ENCODE measurements at places on chromosomes 1 and 21. TPM values are rescaled to one million over a fixed set of nuclear protein-coding genes. Genes with fewer than 3 reads are reported as not detected.

DNA sequence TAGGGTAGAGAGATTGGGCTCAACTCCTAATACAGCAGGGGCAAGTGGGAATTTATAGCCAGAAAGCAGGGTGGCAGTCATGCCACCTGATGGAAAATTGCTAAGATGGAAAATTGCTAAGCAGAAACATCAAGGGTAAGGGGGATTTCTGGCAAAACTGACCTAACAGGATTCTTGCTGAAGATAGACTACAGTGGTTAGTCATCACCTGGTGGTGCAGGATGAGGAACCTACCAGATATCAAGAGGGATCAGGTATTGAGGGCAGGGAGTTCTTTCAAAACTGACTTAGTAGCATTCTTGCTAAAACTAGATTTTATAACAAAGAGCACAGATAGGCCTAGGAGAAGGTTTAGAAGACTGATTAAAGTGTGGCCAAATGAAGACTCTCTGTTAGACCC lies 292.9 kb downstream of the PLPP3 start:
- no peaks in the 10 kb centered on the region for H3K36me3 ChIP-seq
- DNase-seq, result no peak
- no peaks in the 10 kb centered on the region for H3K4me1 ChIP-seq
- H3K27me3 ChIP-seq, result no peaks in the 10 kb centered on the region
- H3K4me3 ChIP-seq, result no peak overlapping the region

Gene MYBPH
- not detected for total RNA-seq

DNA sequence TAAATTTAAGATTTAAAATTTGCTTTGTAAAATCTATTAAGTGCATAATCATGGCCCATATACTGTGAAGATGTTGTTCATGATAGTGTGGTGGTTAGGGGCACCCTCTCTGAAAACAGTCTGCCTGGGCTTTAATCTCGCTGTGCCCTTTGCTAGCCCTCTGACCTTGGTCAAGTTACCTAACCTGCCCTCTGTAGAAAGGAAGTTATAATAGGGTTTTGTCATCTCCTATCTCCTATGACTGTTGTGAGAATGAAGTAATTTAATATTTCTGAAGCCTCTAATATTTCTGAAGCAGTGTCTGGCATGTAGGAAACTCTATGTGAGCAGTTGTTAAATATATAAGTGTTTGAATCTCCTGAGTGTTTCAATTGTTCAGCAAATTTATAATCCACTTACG lies 116.6 kb upstream of the IVNS1ABP start:
- no peak overlapping the region for H3K4me3 ChIP-seq
- H3K27ac ChIP-seq, result no peak overlapping the region
- no peaks in the 10 kb centered on the region for H3K36me3 ChIP-seq
- H3K4me1 ChIP-seq, result no peaks in the 10 kb centered on the region
- DNase-seq, result no peak
- H3K27me3 ChIP-seq, result no peaks in the 10 kb centered on the region

GRCh38 chr1:8835941-8836643 lies 18.7 kb upstream of the RERE start:
- H3K27ac ChIP-seq, result no peak overlapping the region
- H3K4me1 ChIP-seq, result no peaks in the 10 kb centered on the region
- no peak overlapping the region for H3K4me3 ChIP-seq
- no peak for DNase-seq
- peaks cover 6% of the 10 kb centered on the region for H3K36me3 ChIP-seq
- H3K27me3 ChIP-seq, result no peaks in the 10 kb centered on the region

Gene XPR1
- total RNA-seq, result 39.7 TPM

DNA sequence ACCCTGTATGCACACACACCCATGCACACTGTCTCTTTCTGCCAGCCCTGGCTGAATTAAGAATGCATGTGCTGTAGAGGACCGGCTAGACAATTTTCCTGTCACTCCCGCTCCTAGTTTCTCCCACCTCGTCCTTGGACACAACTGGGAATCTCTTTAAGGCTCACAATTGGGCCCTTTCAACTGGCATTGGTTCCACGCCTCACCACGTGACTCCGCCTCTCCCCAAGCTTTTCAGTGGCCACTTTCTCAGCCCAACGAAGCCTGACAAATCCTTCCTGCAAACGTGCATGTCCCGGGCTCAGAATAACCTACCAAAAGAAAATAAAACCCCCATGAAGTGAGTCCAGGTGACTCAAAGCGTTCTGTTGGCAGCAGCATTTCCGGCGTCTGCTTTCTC lies 33.8 kb downstream of the FBXO2 start:
- H3K4me3 ChIP-seq, result no peak overlapping the region
- no peaks in the 10 kb centered on the region for H3K36me3 ChIP-seq
- no peak for DNase-seq
- no peak overlapping the region for H3K27ac ChIP-seq

GRCh38 chr1:235270625-235271024 lies 57.4 kb downstream of the ARID4B start:
- peak; percentile 39 for DNase-seq
- no peak overlapping the region for H3K4me3 ChIP-seq
- peaks cover 48% of the 10 kb centered on the region for H3K4me1 ChIP-seq
- H3K36me3 ChIP-seq, result peaks cover 8% of the 10 kb centered on the region
- H3K27me3 ChIP-seq, result no peaks in the 10 kb centered on the region

GRCh38 chr21:26505211-26505610 lies 67.9 kb downstream of the CYYR1 start:
- no peak overlapping the region for H3K4me3 ChIP-seq
- no peak overlapping the region for H3K27ac ChIP-seq
- no peak for DNase-seq

DNA sequence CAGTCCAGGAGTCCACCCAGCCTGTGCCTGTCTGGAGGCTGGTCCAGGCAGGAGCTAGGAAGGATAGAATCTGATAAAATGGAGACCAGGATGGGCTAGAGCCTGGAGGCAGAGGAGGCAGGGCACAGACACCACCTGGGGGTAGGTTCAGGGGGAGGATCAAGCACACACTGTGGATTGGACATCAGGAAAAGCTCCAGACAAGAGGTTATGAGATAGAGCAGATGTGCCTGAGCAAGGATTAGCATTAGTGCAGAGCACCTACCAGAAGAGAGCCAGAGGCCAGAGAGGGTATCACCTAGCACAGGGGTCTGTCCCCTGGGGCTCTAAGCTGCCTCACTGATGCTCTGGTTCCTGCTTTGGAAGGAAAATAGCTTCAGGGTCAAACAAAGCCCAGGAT lies 216.7 kb upstream of the ZC3H12A start:
- no peaks in the 10 kb centered on the region for H3K36me3 ChIP-seq
- DNase-seq, result no peak
- no peak overlapping the region for H3K4me3 ChIP-seq
- no peak overlapping the region for H3K27ac ChIP-seq
- no peaks in the 10 kb centered on the region for H3K4me1 ChIP-seq

Gene CAMK1G
- total RNA-seq, result not detected

GRCh38 chr1:39745016-39745670 lies 6.5 kb downstream of the PPIE start:
- H3K27me3 ChIP-seq, result no peaks in the 10 kb centered on the region
- no peak overlapping the region for H3K4me3 ChIP-seq
- H3K36me3 ChIP-seq, result peaks cover 86% of the 10 kb centered on the region
- DNase-seq, result no peak

- H3K27me3 ChIP-seq, result peaks cover 51% of the 10 kb centered on the region
- H3K4me3 ChIP-seq, result no peak overlapping the region
- no peak overlapping the region for H3K27ac ChIP-seq
These were observed 3.5 kb downstream of the KISS1 start for GRCh38 chr1:204192589-204193352.

GRCh38 chr1:225480825-225481434 lies 53.1 kb upstream of the LBR start:
- peak; percentile 85 for DNase-seq
- peaks cover 7% of the 10 kb centered on the region for H3K4me1 ChIP-seq
- H3K36me3 ChIP-seq, result peaks cover 5% of the 10 kb centered on the region
- peaks cover 15% of the 10 kb centered on the region for H3K27me3 ChIP-seq
- H3K4me3 ChIP-seq, result no peak overlapping the region

DNA sequence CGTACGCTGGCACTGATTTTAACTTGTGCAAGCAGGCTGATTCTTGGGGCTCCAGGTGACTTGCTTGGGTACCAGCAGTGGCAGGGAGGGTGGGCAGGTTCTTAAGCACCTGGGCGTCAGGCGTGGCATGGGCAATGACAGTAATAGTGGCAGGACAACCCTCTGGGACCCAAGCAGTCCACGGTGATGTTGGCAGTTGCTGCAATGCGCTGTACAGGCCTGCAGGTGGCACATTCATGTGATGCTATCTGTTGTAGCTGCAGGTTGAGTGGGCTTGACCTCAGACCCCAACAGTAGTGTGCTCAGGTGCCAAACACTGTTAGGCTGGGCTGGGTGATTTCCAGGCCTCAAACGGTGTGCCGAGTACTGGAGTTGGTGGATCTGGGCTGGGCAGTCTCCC lies 10.2 kb upstream of the OR10J4 start:
- no peak for DNase-seq
- no peak overlapping the region for H3K4me3 ChIP-seq
- H3K27me3 ChIP-seq, result no peaks in the 10 kb centered on the region
- H3K27ac ChIP-seq, result no peak overlapping the region
- peaks cover 6% of the 10 kb centered on the region for H3K4me1 ChIP-seq
- H3K36me3 ChIP-seq, result no peaks in the 10 kb centered on the region

Gene DCDC2B
- total RNA-seq, result not detected

GRCh38 chr1:24311234-24311633 lies 7.9 kb upstream of the GRHL3 start:
- H3K36me3 ChIP-seq, result peaks cover 5% of the 10 kb centered on the region
- no peaks in the 10 kb centered on the region for H3K27me3 ChIP-seq
- no peak overlapping the region for H3K4me3 ChIP-seq
- DNase-seq, result no peak
- H3K4me1 ChIP-seq, result peaks cover 14% of the 10 kb centered on the region

GRCh38 chr1:212124690-212125582 lies 89.4 kb downstream of the DTL start:
- no peaks in the 10 kb centered on the region for H3K36me3 ChIP-seq
- no peak for DNase-seq
- no peak overlapping the region for H3K27ac ChIP-seq
- H3K27me3 ChIP-seq, result no peaks in the 10 kb centered on the region

DNA sequence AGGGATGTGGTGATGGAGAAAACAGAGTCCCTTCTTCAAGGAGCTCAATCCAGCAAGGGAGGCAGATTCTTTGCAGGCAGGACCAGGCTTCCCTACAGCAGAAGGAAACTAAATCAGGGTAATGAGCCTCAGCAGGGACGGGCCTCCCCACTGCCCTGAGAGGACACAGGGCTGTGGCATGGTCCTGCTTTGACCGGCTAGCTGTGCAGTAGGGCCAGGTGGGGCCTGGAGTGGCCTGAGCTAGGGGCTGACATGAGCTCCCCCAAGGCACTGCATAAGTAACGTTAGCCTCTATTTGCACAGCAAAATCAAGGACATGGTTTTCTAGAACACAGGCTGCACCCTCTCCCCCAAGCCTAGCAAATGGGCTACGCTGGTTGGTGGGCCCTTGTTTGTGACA lies 162.9 kb downstream of the RYR2 start:
- no peak for DNase-seq
- H3K4me1 ChIP-seq, result peaks cover 7% of the 10 kb centered on the region
- H3K4me3 ChIP-seq, result no peak overlapping the region
- peaks cover 2% of the 10 kb centered on the region for H3K27me3 ChIP-seq
- H3K36me3 ChIP-seq, result no peaks in the 10 kb centered on the region

Gene BMP8B
- 0.21 TPM for total RNA-seq

Measured in MCF 10A (cell line).